H9 (cell line): ENCODE measurements at places on chromosomes 11 and 22.

DNA sequence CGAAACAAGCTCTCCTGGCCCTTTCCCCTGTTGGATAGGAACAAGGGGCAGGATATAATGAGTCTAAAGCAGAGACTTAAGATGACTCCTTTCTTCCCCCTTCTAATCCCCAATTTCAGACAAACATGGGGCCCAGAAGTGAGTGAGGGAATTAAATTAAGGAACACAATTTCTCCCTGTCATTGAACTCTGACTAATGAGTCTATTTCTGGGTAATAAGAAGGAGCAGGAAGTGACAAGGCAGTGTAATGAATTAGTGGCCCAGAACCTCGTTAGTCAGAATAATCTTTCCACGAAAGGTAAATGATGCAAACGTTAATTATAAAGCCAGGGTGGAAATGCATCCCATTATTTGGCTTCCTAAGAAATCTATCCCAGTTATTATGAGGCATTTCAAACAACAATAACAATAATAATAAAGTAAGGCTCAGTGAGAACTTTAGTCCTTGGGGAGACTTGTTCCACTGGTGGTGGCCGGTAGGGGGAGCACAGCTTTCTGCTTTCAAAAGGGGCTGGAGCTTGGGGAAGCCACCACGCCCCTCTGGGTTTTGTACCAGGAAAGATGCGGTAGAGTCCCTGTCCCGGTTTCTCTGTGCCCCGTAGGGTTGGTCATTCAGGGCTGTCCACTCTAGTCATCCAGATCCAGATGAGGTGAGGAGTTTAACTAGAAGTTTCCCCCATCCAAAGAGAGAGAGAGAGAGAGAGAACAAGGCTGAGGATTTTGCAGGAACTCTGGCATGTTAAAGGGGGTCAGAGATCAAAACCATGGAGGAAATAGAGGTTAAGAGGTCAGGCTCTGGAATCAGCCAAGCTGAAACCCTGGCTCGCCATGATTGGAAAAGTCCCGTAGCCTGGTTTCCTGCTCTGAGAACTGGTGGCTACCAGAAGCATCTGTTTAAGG lies 298.3 kb downstream of the NTM start:
- peak; percentile 77 for DNase-seq

GRCh38 chr11:100883830-100884229 lies 196.7 kb downstream of the ARHGAP42 start:
- DNase-seq: no peak

DNA sequence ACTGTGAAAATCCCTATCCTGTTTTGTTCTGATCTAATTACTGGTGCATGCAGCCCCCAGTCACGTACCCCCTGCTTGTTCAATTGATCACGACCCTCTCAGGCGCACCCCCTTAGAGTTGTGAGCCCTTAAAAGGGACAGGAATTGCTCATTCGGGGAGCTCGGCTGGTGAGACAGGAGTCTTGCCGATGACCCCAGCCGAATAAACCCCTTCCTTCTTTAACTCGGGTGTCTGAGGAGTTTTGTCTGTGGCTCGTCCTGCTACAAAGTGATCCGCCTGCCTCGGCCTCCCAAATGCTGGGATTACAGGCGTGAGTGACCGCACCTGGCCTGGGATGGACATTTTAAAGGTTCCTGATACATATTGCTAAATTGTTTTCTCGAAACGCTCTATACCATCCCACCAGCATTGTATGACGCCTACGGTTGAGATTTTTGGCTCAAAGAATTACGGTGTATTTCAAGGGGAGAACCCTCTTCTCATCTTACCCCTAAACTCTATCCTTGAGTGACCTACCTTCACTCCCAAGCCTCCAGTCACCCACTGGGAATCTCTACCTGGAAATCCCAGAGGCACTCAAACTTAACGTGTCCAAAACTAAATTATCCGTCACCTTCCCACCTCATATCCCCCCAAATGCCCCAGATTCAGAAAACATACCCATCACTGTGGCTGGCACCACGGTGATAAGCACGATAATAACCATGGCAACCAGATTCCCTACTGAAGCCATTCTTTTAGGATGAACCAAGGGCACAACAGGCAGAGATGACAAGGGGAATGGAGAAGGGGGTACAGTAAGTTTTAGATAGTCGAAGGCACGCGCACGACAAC lies 789 bp upstream of the POLA2 start:
- no peak for DNase-seq

- DNase-seq: no peak
Observed at GRCh38 chr11:1820463-1821325, 14.1 kb upstream of the SYT8 start.

- DNase-seq: peak; percentile 20
Observed at GRCh38 chr22:21070690-21071615, 25.2 kb downstream of the LRRC74B start.

DNA sequence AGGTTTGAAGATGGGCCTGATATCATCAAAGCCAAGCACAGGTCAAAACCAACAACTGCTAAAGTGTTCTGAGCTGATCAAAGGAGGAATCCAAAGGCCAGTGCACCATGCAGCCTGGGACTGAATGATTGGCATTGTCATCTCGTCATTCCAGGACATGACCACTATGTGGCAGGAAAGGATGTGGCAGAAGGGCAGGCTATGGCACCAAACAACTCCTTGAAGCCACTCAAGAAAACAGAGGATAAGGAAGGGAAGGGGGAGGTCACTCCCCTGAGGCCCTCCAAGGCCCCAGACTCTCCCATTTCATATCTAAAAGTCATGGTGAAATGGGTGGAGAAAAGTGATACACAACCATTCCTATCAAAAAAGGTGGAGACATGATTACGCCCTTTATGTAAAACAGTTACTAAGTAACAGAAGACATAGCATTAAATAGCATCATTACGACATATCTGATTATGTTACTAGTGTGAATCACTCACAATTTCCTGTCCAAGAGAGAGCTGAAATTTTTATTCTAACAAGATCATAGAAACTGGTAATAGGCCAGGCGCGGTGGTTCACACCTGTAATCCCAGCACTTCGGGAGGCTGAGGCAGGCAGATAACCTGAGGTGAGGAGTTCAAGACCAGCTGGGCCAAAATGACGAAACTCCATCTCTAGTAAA lies 49.3 kb downstream of the AHNAK start:
- DNase-seq: peak; percentile 65

DNA sequence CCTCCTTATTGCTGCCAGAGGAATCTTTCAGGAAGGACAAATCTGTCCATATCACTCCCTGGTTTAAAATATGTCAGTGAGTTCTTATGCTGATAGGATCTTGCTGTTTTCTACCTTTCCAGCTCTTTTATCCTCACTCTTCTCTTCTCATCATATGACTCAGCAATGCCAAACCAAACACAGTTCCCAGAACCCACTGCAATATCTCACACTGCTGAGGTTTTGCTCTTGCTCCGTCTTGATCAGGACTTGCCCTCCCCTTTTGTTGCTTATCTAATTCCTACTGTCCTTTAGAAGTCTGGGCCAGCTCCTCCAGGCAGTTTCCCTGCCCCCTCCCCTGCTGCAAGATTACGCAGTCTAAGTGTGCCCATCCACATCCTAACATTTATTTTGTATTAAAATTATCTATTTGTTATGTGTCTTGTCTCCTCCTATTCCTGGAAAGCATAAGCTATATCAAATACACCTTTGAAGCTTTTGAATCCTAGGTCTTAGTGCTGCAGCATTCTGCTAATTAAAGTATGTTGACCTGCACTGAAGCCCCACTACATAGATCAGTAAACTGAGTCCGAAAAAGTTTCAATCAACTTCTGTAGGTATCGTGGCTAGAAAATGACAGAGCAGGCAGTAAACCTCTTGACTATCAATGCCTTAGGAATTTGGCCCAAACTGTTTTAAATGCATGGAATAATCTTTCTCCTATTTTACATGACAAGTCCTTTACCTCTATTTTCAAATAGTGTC lies 119.2 kb upstream of the C11orf87 start:
- DNase-seq: no peak

- no peak for DNase-seq
Observed at GRCh38 chr11:94581926-94582325, 14.8 kb downstream of the PIWIL4 start.

- no peak for DNase-seq
Observed at GRCh38 chr22:23478175-23478574, 101.9 kb downstream of the IGLL1 start.

GRCh38 chr11:117199916-117200812 lies 994 bp downstream of the TAGLN start:
- DNase-seq: no peak

DNA sequence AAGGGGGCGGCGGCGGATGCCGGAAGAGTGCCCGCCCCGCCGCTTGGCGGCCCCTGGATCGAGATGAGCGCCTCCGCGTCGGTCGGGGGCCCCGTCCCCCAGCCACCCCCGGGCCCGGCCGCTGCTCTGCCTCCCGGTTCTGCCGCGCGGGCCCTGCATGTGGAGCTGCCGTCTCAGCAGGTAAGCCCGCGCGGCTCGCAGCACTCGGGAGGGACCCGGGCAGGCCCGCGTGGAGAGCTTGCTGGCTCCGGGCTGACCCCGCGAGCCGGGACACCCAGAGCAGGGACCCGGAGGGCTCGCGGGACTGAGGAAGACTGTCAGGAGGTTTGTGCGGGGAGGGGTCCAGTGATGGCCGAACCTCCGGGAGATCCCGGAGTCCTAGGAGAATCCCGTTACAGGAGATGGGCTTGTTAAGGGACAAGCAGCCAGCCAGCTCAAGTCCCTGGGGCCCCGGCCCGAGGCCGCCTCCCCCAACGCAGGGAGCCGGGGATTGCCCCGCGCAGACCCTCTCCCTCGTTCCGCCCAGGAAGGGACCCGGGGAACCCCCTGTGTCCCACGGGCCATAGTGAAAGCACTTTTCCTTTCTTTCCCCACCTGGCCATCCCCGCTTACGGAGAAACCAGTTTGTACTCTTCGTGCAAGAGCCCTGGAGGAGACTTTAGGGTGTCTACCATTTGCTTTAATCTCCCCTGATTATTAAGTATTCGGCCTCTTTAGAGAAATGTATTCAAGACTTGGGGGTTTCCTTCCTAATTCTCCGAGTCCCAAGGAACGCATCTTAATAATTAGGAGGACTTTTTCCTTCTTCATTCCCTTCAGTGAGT lies 547 bp downstream of the UVRAG start:
- peak; percentile 53 for DNase-seq

DNA sequence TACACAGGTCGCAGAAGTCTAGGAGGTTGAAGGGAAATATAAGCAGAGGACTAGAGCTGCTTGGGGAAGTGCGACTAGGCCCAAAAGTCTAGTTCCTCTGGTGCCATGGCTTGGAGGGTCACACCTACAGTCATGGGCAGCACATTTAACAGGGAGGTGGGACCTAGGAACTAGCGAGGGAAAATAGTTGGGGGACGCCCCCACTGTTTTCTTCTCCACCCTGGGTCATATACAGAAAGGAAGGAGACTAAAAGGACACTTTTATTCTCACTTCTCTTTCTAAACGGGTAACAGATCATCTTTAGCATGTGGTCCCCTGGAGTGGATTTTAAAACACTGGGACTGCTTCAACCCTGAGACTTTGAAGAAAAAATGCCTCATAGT lies 16.6 kb downstream of the APIP start:
- DNase-seq: no peak

GRCh38 chr11:128919216-128919615 lies 23.5 kb downstream of the TP53AIP1 start:
- DNase-seq: no peak

GRCh38 chr22:30208631-30209603 lies 37.6 kb downstream of the LIF start:
- DNase-seq: no peak

DNA sequence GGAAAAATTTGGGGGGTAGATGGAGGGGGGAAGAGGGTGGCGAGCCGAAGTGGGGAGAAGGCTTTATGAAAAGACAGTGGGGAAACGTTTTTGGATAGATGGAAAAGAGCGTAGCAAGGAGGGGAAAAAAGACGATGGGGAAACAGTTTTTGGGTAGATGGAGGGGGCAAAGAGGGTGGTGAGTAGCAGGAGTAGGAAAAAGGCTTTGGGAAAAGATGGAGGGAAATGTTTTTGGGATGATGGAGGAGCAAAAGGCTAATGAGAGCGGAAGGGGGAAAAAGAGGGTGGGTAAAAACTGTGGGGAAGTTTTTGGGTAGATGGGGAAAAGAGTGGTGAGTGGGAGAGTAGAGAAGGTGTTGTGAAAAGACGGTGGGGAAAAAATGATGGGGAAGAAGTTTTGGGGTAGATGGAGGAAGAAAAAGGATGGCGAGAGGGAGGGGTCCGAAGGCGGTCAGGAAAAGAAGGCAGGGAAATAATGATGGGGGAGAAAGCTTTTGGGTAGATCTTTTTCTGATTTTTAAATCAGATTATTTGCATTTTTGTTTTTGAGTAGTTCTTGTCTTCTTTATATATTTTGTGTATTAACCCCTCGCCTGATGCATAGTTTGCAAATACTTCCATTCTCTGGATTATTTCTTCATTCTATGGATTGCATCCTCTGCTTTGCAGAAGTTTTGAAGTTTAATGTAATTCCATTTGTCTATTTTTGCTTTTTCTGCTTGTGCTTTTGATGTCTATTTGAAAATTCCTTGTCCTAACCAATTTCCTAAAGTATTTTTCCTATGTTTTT lies 115.3 kb upstream of the SERPIND1 start:
- DNase-seq: no peak

- peak; percentile 58 for DNase-seq
Observed at GRCh38 chr11:98940913-98941312, 79.8 kb upstream of the CNTN5 start.

- DNase-seq: no peak
Observed at GRCh38 chr22:20567993-20568417, 60.6 kb downstream of the MED15 start.

GRCh38 chr11:646214-646613 lies 9.1 kb downstream of the DRD4 start:
- DNase-seq: no peak

- no peak for DNase-seq
Observed at GRCh38 chr11:75931124-75931523, 116.1 kb downstream of the UVRAG start.

DNA sequence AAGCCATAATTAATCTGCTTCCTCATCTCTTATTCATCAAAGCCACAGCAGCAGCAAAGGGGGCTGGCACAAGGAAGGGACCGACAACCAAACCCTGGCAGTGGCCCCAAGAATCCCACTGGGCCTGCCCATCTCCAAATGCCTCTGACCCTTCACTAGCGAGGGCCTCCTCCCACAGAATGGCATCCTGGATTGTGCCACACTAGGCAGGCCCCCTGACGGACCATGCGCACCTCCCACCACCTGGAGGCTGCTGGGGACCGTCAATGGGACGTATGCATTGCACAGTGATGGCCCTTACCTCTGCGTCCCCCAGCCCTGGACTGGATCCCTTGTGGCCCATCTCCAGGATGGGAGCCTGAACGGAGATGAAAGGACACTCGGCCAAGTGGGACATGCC lies 4.1 kb upstream of the RTN4R start:
- DNase-seq: no peak

DNA sequence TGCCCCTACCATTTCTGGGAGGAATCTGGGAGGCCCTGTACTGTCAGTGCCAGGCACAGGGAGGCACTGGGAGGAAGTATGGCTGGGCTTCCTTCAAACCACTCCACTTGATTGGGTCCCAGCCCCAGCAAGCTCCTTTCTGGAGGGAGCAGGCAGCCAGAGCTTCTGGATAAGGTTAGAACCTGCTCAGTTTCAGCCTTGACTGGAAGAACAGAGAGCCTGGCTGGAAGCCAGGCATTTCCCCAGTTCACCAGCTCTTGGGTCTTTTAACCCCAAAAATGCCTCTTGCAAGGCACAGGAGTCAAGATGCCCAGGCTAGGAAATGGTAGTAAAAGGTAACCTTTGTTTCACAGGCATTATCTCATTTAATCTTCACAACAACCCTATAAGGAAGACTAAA lies 9.0 kb upstream of the KCTD14 start:
- DNase-seq: no peak

- no peak for DNase-seq
Observed at GRCh38 chr11:125176866-125177265, 12.3 kb downstream of the PKNOX2 start.
